ENCODE measurements at places on chromosomes 3 and 15.
A peak's percentile ranks its signal among the peaks of the same experiment; 100 is the strongest.

DNA sequence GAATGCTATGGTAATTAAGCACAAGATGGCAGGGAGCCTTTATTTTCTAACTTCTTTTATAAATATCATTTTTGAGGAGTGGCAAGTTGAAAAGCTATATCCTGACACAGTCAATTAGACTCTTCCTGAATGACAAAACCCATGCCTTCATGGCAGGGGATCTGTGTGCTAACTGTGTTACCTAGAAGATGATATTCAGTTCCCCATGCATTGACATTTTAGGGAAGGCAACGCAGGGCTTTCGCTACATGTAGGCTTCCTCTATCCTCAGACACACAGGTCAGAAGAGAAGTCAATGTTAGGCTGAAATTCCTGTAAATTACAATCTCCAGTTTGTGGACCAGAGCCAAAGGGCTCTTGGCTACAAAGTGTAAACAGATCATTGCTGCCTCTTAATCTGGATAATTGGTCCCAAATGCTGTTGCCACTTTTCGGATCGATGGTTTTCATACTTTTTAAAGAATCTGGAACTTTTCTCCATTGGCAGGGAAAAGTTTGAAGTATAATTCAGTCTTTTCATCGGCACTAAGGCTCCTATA lies 22.6 kb upstream of the NR2F2 start:
- no peak for DNase-seq

GRCh38 chr3:188390775-188391443 lies 237.0 kb downstream of the LPP start:
- no peak for DNase-seq

DNA sequence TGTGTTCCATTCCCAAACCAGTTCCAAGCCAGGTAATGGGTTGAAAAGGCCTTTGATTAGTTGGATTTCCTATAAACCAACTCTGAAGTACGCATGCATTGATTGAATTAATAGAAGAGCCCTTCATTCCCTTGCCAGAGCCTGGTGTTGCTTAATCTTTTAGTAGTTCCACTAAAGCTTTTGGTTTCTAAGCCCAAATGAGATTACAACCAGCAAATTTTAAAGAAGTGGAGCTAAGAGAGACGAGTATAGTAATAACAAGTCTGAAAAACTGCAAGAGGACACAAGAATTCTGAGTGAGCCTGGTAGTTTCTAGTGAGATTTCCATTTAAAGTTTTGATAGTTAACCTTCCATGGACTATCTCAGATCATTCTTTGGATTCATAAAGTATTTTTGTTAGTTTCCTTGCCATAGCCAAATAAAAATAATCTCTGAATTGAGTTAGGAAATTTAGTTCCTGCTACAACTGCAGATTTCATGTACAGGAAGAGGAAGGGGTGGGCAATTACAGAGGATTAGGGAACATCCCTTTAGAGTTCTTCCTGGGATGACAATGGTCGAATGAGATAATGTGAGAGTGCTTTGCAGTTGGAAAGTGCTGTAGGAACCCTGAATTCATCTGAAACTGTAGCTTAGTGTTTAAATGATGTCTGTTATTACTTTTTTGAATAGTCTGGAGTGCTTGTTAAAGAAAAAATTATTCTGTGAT lies 136.8 kb downstream of the FNDC3B start:
- DNase-seq: no peak

GRCh38 chr15:34613301-34613700 lies 29.9 kb upstream of the GOLGA8B start:
- DNase-seq: no peak

DNA sequence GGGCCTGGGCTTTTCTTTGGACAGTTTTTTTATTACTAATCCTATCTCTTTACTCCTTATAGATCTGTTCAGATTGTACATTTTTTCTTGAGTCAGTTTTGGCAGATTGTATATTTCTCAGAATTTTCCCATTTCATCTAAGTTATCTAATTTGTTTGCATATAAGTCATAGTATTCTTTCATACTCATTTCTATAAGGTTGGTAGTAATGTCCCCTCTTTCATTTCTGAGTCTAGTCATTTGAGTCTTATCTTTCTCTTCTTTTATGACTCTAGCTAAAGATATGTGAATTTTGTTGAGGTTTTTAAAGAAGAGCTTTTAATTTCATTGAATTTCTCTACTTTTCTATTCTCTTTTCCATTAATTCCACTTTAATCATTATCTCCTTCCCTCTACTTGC lies 27.2 kb downstream of the TRPM1 start:
- no peak for DNase-seq

DNA sequence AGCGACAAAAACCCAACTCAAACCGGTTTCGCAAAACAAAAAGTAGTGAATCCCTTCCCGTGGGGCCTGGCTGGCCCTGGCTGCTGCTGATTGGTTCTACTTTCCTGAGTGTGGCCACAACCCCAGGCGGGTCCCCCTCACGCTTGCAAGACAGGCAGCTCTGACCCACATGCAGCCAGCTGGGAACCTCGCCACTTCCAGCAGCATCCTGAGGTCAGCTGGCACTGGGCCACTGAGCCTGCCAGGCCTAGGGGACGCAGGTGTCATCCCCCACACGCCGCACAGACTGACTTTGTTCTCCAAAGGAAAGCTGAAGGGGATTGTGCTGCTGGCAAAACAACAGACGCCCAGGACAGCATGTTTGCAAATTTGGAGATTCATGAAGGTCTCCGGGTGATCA lies 111.1 kb downstream of the TPRA1 start:
- DNase-seq: no peak

- peak; percentile 94 for DNase-seq
Observed at GRCh38 chr3:122514123-122515019, at the start of gene KPNA1. Gene KPNA1 (minus strand): TSS chr3:122514939. CDS start chr3:122496565, 18,374 bp downstream.
